ENCODE measurements at places on chromosomes 2 and 18.

GRCh38 chr2:118085173-118086023 lies 2.9 kb upstream of the INSIG2 start:
- DNase-seq: no peak

DNA sequence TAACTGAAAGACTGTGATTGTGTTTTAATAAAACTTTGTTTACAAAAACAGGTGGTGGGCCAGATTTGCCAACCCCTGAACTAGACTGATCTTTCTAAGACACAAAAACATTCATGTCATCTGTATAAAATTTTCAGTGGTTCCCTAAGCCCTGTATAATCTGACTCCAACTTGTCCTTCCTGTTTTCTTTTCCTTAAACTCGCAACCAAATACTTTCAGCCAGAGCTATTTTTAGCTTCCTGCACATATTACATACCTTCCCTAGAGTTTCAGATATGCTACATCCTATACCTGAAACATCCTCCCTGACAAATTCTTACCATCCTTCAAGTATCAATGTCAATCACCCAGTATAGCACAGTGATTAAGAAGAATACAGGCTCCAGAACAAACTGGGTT lies 4.8 kb downstream of the GCFC2 start:
- no peak for DNase-seq

- peak; percentile 50 for DNase-seq
These were observed 52.6 kb upstream of the KIDINS220 start for GRCh38 chr2:8889978-8890377.

DNA sequence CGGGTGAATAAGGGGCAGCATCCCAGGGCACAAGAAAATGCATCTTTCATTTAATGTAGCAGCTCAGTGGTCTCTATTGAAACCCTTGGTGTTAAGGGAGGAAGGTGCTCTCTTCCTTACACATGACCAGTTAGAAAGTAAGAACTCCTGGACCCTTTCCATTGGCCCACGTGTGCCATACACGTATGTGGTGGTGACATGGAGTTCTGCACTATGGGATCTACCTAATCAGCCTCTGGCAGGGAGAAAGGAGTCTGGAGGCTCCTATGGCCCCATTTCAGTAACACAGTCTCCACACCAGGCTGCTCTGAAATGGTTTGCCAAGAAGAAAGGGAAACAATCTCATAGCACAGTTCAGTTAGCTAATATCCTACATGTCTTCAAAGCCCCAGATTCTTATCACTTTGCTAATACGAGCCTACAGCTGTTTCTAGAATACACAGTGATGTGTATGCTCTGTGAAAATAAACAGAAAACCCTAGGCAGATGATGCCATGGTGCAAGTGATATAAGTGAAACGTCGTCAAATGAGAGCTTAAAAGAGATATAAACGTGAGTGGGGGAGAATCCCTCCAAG lies 7.0 kb downstream of the EFEMP1 start:
- DNase-seq: no peak

GRCh38 chr2:148867079-148867769 lies 7.8 kb upstream of the KIF5C start:
- no peak for DNase-seq

- no peak for DNase-seq
These were observed 10.9 kb upstream of the PSD4 start for GRCh38 chr2:113162869-113163268.

GRCh38 chr2:26043862-26044696 lies 10.2 kb downstream of the RAB10 start:
- DNase-seq: no peak

DNA sequence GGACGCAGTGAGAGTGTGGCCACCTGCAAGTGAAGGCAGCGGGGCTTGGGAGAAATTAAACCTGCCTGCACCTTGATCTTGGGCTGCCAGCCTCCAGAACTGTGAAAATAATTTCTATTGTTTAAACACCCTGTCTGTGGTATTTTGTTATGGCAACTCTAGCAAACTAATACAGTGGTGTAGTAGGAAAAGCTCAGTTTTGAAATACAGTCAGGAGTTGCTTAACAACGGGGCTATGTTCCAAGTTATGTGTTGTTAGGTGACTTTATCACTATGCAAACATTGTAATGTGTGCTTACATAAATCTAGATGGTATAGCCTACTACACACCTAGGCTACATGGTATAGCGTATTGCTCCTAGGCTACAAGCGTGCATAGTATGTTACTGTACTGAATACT lies 93.4 kb upstream of the FN1 start:
- no peak for DNase-seq

GRCh38 chr2:161381546-161381945 lies 34.6 kb upstream of the TBR1 start:
- no peak for DNase-seq

- DNase-seq: no peak
These were observed 95.1 kb downstream of the BAZ2B start for GRCh38 chr2:159521272-159521671.

DNA sequence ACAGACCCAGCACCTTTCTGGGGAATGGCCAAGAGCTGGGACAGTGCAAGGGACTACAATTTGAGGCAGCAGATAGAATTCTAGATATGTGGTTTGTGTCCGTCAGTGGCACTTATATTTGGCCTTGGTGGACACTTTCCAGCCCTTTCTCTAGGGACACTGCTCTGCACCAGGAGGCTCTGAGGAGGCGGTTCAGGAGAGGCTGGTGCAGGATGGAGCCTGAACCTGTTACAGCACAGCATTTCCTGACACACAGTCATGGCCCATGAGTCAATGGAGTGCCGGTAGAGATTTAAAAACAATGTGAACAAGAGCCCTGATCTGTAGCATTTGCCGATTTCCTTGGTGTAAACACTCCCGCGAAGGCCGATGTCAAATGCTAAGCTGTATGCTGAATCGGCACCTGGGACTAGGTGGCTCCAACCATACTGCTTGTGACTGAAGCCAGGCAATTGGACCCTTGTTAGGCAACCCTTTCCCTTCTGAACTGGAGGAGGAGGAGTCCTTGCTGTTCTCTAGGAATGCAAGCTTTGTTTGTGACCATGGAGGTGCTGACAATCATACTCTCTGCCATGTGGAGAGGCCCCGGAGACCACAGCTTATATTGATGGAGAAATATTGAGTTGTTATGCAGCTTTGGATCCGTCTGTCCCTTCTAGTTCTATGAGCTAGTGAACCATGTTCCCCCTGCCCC lies 11.9 kb downstream of the FABP1 start:
- no peak for DNase-seq

GRCh38 chr2:96622544-96622943 lies 15.6 kb downstream of the KANSL3 start:
- DNase-seq: no peak

DNA sequence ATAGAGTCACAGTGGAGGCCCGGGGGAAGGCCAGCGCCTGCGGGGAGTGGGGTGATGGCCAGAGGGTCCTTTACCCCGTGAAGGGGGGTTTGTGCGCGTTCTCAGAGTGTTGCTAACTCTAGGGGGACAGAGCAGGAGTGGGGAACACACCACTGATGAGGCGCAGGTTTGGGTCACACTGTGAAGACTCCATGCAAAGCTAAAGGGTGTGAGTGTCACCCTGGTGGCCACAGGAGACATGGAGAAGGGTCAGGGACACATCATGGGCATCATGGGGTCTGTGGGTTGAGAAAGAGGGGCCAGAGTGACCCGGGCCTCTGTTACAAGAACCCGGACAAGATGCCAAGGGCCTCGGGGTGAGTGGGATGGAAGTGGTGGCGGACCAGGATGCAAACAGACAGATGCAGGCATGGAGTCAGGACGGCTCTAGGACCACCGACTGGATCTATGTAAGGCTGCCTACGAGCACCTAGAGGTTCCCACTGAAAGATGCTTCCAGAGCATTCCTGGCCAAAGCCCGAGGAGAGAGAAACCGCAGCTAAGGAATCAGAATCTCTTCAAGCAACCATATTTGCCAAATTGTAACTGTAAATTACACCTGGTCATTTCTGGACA lies 84.3 kb downstream of the PXDN start:
- DNase-seq: no peak

- no peak for DNase-seq
These were observed 360.6 kb downstream of the NBAS start for GRCh38 chr2:15200581-15200980.

- DNase-seq: no peak
These were observed 23.9 kb upstream of the EPAS1 start for GRCh38 chr2:46273225-46273863.

DNA sequence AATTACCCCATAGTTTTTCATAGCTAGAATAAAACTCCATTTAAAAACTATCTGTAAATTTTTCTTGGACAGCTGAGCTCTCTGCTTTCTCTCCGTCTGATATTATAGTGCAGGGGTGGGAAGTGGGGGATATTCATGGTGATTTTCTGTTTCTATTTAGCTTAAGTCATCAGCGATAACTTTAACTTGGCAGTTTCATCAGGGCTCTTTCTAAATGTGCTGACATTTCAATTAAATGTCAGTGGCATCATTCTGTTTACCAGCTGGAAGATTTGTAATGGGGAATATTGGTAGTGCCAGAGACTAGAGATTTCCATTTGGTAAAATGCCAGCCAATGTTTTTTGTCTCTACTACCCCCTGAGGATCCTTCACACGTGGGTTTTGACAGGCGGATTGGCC lies 53.5 kb upstream of the CAPN13 start:
- no peak for DNase-seq

DNA sequence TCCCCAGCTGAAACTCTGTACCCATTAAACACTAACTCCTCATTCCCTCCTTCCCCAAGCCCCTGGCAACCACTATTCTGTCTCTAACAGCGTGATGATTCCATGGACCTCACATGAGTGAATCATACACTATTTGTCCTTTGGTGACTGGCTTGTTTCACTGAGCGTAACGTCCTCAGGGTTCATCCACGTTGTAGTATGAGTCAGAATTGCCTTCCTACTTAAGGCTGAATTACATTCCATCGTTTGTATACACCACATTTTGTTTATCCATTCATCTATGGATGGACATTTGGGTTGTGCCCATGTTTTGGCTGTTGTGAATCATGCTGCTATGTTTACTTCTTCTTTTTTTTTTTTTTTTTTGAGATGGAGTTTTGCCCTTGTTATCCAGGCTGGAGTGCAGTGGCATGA lies 19.6 kb upstream of the CABLES1 start:
- DNase-seq: no peak

DNA sequence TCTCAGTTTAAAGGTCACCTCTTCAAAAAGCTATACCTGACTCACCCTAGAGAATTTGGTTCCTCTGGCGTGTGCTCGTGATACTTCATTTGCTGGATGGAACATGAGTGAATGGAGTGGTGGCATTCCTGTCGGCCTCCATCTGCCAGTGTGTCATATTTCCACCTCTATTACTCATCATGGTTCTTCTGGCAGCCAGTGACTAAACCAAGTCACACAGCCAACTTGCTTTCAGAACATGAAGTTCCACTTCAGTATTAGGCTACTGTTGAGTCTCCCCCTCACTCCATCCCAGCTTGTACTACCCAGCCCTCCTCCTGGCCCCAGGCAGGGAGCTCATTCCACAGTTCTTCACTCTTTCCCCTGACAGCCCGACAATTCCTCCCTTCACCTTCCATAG lies 169.8 kb downstream of the MREG start:
- no peak for DNase-seq

DNA sequence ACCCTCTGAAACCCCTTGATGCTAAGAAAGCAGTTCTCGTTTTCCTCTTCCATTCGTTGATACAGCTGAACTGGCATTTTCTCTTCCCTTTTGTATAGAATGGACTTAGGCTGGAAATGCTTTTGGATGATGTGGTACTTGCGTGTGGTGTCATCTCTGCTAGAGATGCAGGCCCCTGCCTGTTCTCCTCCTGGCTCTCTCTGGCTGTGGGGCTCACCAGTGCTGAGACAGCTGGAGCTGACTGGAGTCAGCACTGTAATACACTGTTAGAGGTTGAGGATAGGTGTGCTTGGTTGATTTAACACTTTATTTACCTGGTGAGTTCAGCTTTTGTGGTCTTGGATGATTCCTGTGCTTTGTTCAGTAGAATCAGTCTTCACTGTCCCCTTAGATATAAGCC lies 30.2 kb downstream of the PARD3B start:
- DNase-seq: no peak

- DNase-seq: no peak
These were observed 94.1 kb downstream of the ANKRD44 start for GRCh38 chr2:197216361-197216979.

DNA sequence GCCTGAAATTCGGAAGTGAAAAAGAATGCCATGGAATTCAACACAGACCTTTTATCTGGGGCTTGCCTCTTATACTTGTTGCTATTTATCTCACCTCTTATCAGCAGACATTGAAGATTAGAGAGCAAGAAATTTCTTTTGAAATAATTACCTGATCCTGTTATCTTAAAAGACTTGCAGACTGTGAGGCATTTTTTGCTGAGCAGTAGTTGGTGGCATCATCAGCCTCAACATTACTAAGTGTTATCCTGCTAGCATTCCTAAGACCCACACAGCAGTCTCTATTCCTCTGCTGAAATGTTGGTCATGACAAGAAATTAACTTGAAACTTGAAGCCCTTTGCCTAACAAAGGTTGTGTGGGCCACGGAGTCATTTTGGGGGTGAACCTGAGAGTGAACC lies 186.5 kb downstream of the TRIB2 start:
- DNase-seq: no peak

- DNase-seq: no peak
These were observed 15.9 kb upstream of the ATP6V1B1 start for GRCh38 chr2:70919672-70920366.

DNA sequence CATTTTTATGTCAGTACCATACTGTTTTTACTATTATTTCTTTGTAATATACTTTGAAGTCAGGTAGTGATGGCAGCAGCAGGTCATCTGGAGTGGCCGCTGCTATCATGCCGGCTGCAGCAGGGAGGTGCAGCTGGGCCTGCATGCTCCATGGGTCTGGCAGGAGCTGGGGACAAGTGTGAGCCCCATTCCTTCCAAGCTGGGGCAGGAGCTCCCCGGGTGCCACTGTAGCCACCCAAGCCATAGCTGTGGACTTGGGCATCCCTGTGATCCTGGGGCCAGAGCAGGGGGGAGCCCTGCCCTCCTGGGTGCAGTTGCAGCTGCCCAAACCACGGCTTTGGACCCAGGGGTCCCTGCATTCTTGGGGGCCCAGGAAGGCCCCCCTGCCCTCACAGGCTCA lies 59.2 kb downstream of the CSRNP3 start:
- DNase-seq: no peak

DNA sequence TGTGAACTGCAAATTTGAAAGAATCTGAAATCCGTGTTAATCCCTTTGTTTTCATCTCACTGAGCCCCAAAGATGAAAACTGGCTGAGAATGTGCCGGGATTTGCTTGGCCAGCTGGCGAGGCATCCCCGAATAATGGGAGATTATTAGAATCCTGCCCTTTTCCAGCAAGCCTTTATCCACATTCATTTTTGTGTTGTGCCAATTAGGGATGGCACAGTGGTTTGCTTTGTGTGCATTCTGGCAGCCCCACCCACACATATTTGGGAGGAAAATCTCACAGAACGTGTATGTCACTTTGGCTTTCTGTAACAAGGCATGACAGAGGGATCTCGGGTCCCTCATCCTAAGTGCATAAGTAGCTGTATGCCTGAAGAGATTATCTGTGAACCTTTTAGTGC lies 405.8 kb upstream of the FAM98A start:
- DNase-seq: no peak

DNA sequence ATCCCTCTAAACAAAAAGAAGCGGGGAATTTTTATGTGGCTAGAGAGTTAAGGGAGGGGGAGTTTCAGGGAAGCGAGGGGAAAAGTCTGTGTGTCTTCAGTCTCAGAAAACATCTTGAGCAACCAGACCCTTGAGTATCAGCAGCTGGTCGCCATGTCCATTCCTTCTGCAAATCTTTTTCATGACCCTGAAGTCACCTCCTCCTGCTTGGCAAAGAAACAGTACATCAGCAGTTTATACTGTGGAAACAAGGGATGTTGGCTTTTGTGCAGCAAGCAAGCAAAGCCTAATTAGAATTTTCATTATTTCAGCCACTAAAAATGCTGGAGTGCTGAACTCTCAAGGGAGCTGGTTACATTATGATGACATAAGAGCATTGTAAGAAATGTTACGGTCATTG lies 187.4 kb upstream of the SLC8A1 start:
- no peak for DNase-seq

All from NCI-H187 (cell line).